ENCODE measurements at places on chromosomes 12 and 14.

DNA sequence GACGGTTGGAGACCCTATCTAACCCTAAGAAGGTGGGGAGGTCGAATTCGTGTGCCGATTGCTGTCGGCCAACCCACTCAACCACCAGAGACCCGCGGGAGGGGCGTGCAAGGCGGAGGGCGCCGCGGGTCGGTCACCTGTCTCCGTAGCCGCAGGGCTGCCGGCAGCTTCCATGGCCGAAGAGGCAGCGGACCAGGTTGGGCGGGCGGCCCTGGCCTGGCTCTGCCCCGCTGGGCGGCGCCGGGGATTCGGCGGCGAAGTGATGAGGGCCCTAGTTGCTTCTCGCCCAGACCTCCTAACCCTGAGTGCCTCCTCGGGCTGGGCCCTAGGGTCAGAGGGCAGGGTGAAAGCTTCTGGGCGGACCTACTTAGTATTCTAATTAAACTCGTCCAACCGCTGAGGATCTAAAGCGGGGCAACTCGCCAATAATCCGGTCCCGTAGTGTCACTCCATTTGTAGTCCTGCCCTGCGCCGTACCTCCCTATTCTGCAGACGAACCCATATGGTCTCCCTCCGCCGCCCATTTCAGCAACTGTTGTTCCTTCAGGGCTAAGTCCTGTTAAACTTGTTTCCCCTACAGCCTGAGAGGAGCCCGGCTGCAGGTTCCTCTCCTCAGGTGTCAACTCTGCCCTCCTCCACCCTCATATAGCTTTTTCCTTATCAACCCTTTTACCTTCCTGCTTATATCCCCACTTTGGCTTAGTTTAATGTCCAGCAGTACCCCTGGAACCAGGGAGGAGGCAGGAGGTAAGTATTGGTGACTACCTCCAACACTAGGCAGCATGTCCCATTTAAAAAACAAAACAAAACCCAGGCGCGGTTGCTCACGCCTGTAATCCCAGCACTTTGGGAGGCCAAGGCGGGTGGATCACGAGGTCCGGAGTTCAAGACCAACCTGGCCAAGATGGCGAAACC is at the start of gene PYM1:
PYM1 (minus strand) TSS at position 307 of the 915 bp plus-strand sequence; CDS start at position 174, 133 bp downstream.
- DNase-seq = peak; percentile 38

DNA sequence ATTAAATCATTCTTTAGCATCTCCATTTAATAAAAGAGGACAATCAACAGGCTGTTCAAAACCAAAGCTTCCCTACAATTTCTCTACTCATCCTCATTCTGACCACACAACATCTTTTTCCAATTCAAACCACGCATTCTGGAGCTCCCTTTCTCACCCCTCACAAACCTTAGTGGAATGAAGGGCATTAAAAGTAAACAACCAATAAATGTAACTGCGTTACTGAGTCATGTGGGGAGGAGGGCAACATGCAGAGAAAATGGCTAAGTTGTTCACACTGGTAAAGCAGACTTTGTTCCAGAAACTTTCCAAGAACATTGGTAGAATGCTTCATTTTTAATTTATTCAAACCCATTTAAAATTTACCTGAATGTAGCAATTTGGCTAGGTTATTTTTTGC is 19.6 kb downstream of the SOX5 start:
- DNase-seq = no peak

GRCh38 chr12:12511895-12512711 is 50.6 kb downstream of the DUSP16 start:
- DNase-seq = no peak

- no peak for DNase-seq
Measured at GRCh38 chr12:25977047-25977446, 18.6 kb downstream of the RASSF8 start.

DNA sequence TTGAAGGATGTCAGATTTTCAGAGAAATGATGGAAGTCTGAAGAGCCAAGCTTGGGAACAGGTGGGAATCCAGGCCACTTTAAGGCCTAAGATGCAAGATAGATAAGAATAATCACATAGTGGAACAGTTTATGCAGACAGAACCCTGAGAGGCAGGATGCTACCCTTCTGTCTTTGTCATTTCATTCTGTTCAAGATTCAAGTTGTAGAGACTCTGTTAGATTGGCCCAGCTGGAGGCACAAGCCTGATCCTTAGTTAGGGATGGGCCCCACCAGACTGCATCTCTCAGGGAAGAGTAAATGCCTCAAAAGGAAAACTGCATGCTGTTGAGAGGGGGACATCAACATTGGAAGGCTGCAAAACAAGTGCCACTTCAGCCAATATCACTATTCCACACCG is 287.0 kb downstream of the PCNX1 start:
- no peak for DNase-seq

GRCh38 chr14:68819260-68819691 is 26.4 kb upstream of the ZFP36L1 start:
- no peak for DNase-seq

DNA sequence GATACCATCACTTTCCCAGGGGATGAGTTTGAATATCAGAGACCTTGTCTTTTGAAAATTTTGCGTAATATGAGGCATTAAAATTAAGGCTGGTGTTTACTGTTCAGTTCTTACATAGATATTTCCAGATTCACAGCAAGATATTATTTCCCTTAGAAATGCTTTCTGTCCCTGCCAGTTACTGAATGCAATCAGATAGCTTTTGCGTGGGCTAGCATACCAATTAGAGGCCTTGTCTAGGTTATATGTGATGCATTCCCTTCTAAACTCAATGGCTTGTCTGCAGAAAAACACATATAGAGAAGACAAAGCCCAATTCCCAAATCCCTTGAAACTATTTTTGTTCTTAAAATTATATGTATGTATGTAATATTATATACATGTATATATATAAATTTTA is 167.8 kb downstream of the RMST start:
- no peak for DNase-seq

DNA sequence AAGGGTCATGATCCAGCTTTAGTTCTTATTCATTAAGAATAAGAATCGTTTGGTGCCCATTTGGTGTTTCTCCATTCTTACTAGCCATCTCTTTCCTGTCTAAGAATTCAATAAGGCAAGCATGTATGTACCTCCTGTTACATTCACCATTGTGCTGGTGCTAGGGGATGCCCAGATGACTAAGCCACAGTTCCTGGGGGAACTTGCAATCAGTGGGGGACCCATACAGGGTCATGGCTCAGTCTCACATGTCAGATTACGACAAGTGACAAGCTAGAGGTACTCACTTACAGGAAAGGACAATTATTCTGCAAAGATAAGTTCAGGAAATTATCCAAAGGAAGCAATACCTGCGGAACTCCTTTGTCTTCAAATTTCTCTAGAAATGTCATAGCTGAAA is 125.4 kb downstream of the STXBP6 start:
- DNase-seq = no peak

GRCh38 chr12:509500-509899 is 49.8 kb downstream of the B4GALNT3 start:
- no peak for DNase-seq

DNA sequence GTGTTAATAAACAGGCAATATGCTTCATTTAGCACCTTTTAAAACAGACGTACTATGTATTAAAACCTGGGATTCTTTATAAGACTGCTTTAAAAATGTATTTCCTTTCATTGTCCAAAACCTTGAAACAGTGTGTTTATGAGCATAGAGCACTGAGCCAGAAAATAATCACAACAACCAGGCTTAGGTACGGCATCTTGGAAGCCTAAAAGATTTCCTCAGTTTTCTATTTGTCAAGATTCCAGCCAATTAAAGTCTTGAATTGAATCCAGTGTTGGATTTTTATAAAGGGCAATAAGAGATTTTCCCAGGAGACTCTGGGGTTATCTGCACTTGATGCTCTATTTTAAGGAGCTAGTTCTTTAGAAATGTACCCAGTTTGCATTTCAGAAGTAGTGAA is 80.3 kb downstream of the GRIP1 start:
- DNase-seq = no peak

GRCh38 chr12:16526693-16527092 is 79.3 kb downstream of the LMO3 start:
- no peak for DNase-seq

- no peak for DNase-seq
Measured at GRCh38 chr12:6788972-6789924, at the start of gene CD4. CD4 (plus strand) TSS chr12:6789528; CDS start chr12:6800139, 10,611 bp downstream.

- no peak for DNase-seq
Measured at GRCh38 chr12:130288691-130289090, 49.0 kb upstream of the PIWIL1 start.

DNA sequence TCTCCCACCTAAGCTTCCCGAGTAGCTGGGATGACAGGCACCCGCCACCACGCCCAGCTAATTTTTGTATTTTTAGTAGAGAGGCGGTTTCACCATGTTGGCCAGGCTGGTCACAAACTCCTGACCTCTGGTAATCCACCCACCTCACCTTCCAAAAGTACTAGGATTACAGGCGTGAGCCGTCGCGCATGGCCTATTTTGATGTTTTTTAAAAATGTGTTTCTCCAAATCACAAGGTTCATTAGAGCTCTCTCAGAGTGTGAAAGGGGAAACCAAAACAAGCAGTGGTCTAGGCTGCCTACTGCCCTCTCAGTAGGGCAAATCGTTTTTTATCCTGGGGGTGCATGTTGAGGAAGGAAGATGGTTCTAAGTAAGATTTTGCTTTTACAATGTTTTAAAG is 211.5 kb downstream of the PIK3C2G start:
- DNase-seq = no peak

GRCh38 chr12:16271062-16271461 is 6.4 kb downstream of the SLC15A5 start:
- DNase-seq = no peak

- no peak for DNase-seq
Measured at GRCh38 chr14:33642080-33642479, 308.8 kb downstream of the EGLN3 start.
